Activated CD4-positive, alpha-beta T cell treated with anti-CD3 and anti-CD28 coated beads for 4 hours (primary cell): ENCODE measurements at places on chromosomes 16 and 17.

DNA sequence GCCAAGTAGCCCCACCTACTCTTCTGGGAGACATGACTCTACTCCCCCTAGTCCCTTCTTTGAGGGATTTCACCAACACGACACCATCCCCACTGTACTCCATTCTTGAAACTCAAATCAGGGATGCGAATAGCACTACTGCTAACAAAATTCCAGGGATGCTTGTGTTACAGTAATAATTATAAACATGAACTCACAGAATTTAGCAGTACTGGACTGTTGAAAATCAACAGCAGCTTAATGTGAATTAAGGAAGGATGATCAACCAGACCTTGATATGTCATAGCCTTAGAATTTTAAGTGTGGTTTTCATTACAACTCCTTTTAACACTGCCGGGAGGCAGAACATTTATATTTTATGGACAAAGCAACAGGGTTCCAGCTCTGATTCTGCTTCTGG lies 37.9 kb downstream of the AMFR start:
- no peak for DNase-seq

GRCh38 chr16:23518435-23518891 lies 8.2 kb upstream of the GGA2 start:
- no peak for DNase-seq

GRCh38 chr17:29593591-29594518 lies 923 bp downstream of the ANKRD13B start:
- DNase-seq: no peak

GRCh38 chr17:46875849-46876352 lies 24.5 kb downstream of the WNT9B start:
- DNase-seq: no peak

DNA sequence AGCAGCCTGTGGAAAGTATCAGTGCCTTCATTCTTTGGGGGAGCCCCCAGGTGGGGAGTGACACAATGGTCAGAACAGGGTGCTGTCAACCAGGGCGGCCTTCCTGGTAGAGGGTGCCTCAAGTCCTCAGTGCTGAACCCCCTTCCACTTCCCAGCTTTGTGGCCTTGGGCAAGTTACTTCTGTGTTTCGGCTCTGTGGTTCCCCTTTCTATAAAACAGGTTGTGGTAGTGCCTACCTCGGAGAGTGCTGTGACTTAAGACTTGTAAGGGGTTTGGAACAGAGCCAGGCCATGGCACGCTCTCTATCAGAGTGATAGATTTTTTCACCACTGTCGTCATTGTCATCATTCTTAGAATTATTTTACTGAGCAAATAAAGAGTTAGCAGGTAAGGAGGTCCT lies 141.1 kb downstream of the CCDC182 start:
- peak; percentile 74 for DNase-seq

- DNase-seq: no peak
These were observed 1.7 kb downstream of the ATP2C2 start for GRCh38 chr16:84369938-84370627.

DNA sequence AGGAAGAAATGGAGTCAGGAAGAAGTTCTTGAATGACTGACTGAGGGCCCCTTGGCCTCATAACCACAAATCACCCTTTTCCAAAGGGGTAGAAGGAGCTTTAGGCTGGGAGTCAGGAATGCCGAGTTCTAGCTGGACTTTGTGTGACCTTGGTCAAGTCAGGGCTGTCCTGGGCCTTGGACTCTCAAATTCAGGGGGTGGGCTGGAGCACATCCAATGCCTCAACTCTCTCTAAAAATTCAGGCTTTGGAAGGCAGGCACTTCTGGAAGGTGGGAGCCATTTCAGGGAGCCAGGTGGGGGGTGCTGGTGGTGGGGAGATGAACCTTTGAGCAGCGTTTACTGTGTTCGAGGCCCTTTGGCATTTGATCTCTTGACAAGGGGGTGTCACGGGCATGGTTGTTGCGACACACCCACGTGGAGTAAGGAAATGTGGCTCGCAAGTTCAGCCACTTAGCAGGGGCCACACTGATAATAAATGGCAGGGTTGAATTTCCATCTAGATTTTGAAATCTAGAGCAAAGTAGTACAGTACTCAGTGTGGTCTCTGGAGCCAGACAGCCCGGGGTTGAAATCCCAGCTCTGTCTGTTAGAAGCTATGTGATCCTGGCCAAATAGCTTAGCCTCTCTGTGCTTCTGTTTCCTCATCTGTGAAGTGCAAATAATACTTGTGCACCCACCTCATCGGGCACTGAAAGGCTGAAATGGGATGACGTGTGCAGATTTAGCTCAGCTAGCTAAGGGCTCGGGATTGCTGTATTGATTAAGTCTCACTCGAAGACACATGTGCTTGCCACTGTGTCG lies 47.1 kb upstream of the CIBAR2 start:
- DNase-seq: no peak

DNA sequence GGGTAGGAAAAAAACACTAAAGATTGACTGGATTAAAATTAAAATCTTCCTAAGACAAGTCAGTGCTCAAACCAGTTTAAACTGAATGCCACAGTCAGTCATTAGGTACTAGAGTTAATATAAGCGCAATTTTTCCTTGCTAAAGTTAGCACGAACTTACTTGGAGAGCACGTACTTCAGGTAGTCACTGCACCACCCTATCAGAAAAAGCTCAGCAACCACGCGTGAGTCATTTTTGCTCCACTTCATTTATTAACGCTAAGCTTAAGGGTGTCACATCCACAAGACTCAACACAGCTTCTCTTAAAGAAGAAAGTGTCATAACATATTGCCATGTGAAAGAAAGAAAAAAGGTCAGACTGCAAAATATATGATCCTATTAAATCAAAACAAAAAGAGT lies 53.1 kb downstream of the TEX2 start:
- DNase-seq: no peak

GRCh38 chr16:984736-985636 lies 3.4 kb downstream of the SOX8 start:
- no peak for DNase-seq
